ENCODE measurements at places on chromosomes 11 and 22.
A peak's percentile ranks its signal among the peaks of the same experiment; 100 is the strongest.

DNA sequence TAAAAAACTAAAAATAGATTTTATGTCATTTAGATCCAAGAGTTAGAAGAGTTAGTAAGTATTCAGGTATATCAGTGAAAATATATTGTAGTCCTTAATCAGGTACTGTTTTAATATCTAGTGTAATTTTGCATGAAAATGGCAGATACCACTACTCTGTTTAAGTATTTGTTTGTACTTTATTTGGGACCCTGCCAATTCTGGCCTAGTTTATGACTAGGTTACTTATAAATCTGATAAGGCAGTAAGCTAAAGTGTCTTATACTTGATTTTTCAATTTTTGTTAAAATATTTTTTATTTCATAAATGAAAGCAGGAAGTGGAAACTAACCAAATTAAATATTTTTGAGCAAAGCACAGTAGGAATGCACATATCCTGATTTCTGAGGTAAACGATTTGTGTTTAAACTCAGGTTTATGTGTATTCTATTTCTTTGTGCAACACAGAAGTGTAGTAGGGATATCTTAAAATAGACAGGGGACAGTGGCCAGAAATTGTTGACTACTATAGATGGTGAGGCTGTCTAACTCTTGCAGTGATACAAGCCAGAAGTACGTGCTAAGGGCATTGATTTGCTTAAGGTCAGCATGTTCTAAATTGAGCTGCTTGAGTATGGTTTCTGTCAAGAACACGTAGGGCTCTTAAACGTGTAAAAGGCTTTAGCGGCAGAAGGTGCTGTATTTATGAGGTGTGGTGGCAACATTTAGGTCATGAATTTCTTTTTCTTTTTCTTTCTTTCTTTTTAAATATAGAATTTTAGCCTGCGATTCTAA lies 34.0 kb downstream of the HIPK3 start:
- DNase-seq: peak; percentile 88

GRCh38 chr11:65432100-65432650 lies 9.6 kb downstream of the NEAT1 start:
- DNase-seq: no peak

GRCh38 chr11:128018692-128019091 lies 568.7 kb downstream of the ETS1 start:
- DNase-seq: no peak

DNA sequence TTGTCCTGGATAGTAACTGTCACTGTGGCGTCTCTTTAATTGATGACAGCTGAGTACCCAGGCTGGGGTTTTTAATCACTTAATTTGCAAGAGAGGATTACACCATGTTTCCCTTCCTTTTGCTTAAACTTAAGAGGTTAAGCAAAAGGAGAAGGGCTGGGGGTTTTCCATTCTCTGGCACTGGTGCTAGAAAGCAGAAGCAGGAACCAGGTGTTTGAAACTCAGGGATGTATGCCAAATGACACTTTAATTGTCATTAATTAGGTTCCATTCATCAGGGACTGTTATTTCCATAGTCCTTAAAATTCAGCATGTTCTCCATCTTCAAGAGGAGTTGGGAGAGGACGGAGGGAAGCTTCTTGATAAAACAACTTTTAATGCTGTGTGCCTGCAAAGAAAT lies 746.2 kb downstream of the NELL1 start:
- no peak for DNase-seq

DNA sequence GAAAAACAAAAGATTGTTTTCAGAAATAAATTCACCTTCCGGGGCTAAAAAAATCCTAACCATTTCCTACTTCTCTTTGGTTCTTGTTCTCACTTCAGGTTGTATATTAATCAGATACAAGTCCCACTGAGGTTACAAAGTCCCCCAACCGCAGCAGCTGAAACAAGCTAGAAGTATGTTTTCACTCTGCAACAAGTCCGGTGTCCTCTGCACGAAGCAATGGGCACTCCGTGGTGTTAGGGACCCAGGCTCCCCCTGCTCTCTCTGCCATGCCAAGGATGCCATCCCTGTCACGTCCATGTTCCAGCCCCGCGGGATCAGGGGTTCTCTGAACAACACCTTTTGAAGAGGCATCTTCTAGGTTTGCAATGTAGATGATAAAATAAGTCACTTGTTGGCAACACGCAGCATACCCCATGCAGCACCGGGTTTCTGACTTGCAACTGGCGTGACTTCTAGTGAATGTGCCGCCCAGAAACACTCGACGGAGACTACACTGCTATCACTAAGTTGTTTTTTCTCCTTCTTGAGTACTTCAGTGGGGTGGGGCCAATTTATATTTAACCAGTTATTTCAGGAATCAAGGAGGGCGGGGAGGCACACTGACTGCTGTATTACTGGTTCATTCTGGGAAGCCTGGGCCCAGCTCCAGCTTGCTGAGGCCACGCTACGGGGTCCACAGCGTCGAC lies 25.4 kb upstream of the GSTP1 start:
- DNase-seq: no peak

- no peak for DNase-seq
Observed at GRCh38 chr11:60431251-60431650, 1.9 kb downstream of the MS4A5 start.

GRCh38 chr22:17422736-17423343 lies 53.6 kb downstream of the CECR2 start:
- DNase-seq: no peak

GRCh38 chr11:5553343-5553742 lies 5.0 kb upstream of the OR52H1 start:
- peak; percentile 10 for DNase-seq

GRCh38 chr11:12556155-12556554 lies 118.1 kb upstream of the TEAD1 start:
- DNase-seq: no peak

- no peak for DNase-seq
Observed at GRCh38 chr11:123640029-123640428, 14.4 kb downstream of the SCN3B start.

DNA sequence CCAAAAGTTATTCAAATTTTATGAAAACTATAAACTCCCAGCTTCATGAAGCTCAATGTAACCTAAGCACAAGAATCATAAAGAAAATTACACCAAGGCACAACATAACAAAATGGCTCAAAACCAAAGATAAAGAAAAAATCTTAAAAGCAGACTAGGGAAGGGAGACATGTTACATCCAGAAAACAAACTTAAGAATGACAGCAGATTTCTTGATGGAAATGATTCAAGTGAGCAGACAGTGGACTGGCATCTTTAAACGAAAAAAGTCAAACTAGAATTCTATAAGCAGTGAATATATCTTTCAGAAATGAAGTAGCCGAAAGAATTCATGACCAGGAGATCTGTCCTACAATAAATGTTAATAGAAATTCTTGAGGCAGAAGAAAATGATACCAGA lies 75.6 kb downstream of the SHANK2 start:
- DNase-seq: no peak

DNA sequence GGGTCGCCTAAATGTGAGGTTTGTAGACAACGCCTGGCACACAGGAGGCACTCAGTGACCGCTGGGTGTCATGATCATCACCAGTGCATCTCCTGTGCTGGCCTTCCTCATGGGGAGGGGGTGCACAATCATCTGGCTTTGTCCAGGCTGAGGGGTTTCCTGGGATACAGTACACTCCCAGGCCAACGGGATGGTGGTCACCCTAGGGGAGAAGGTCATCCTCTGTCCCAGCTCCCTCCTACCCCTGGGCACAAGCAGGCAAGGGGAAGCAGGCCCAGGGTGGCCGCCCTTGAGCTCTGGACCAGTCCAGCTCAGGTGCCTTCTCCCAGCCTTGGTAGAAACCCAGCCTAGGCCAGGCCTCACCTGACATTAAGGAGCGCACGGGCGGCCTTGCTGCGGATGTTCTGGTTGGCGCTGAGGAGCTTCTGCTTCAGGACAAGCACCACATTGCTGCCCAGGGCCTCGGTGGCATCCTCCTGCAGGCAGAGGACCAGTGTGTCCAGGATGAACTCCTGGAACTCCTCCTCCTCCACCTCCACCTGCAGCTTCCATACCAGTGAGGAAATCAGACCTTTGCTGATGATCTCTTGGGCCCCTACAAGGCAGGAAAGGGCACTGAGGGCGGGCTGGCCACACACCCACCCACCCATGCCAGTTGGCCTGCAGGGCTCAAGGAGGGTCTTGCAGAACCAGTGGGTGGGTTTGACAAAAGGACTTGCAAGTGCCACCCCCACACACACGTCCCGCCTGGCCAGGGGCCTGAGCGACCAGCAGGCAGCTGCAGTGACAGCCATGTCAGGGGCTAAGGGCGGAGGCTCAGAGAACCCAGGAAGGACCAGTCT lies 6.6 kb upstream of the GNAZ start:
- no peak for DNase-seq

DNA sequence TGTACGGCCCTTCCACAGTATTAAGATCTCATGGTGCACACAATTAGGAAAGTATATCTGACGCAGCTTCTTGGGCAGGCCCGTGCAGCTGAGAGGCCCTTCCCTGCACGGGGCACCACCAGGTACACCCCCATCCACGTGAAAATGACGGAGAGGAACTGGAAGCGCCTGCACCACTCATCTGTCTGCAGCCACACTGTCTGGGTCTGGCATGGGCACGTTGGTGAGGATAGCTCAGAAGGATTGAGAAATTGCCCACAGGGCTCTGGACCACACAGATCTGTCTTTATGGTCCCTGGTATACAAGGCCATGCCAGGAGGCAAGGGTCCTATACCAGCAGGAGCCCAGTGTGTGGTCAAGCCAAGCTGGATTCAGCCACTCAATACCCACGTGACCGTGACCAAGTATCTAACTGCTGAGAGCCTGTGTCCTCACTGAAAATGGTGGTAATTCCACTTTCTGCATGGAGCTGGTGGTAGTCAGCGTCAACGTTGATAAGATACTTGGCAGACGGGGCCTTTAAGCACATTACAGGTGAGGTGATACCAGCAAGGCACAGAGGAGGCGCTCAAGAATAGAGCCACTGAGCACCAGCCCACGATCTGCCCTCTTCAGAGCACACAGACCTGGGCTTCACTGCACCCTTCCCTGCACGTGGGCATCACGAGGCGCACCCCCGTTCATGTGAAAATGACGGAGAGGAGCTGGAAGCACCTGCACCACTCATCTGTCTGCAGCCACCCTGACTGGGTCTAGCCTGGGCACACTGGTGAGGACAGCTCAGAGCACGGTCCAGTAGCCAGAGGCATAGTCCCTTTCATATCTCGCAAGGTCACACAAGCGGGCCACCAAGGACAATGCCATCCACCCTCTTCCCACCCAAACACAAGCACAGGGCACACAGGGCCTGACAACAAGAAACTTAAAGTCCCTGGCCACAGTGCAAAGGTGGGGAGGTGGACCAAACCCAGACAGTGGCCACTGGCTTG lies 28.4 kb downstream of the SHANK2 start:
- no peak for DNase-seq

- DNase-seq: no peak
Observed at GRCh38 chr11:14334893-14335292, 24.1 kb downstream of the RRAS2 start.

GRCh38 chr11:29333993-29334775 lies 682.6 kb downstream of the KCNA4 start:
- DNase-seq: peak; percentile 38

Measured in MM.1S (cell line).